ENCODE measurements at places on chromosomes 3 and 15.
A peak's percentile ranks its signal among the peaks of the same experiment; 100 is the strongest.

- no peak for DNase-seq
Observed at GRCh38 chr3:12941495-12942023, 100.2 kb upstream of the RPL32 start.

DNA sequence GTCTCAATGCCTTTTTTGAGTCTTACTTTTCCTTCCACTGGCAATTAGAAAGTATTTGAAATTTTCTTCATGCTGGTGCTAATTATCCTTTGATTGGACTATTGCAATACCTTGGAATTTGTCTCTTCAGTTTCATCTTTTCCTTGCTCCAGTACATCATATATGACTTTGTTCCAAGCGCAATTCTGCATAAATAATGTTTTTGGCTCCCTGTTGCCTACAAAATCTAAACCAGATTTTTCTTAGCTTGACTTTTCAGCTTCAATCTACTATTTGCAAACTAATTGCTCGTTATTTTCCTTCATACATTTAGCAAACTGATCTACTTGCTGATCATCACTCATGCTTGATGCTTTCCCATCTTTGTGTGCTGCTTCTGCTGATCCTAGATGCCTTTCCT, 230.8 kb upstream of the GPR149 start:
- DNase-seq = no peak

DNA sequence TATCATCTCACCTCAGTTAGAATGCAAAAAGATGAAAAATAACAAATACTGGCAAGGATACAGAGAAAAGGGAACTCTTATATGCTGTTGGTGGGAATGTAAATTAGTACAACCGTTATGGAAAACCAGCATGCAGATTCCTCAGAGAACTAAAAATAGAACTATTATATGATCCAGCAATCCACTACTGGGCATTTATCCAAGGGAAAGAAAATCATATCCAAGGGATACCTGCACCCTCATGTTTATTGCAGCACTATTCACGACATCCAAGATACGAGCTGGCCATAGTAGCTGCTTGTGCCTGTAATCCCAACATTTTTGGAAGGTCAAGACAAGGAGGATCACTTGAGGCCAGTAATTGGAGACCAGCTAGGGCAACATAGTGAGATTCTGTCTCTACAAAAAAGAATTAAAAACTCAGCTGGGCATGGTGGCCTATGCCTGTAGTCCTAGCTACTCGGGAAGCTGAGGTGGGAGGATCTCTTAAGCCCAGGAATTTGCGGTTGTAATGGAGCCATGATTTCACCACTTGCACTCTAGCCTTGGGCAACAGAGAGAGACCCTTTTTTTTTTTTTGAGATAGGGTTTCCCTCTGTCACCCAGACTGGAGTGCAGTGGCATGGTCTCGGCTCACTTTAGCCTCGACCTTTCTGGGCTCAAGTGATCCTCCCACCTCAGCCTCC, 26.6 kb downstream of the USP50 start:
- DNase-seq = no peak

- DNase-seq = no peak
Observed at GRCh38 chr3:100761211-100761942, 52.1 kb downstream of the TFG start.

GRCh38 chr3:58063022-58063815, 55.0 kb downstream of the FLNB start:
- DNase-seq = peak; percentile 87

- no peak for DNase-seq
Observed at GRCh38 chr3:1499694-1500093, 406.9 kb downstream of the CNTN6 start.

DNA sequence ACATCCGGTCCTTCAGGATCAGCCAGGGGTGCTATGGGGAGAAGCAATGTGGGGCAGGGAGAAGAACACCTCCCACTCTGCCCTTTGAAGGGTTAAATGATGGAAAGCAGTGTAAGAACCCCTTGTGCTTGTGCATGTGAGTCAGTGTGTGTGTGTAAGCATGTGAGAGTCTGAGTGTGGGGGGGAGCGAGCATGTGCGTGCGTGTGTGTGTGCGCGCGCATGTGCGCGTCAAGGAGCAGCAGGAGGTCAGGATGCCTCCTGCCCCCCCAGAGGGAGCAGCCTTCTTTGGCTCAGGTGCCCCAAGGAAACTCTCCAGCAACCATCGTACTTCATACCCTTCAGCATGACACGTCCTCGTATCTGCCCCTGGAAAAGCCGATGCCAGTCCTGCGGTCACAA, 30.3 kb downstream of the GALNT15 start:
- no peak for DNase-seq

GRCh38 chr3:88574146-88574545, 424.4 kb downstream of the C3orf38 start:
- DNase-seq = no peak

DNA sequence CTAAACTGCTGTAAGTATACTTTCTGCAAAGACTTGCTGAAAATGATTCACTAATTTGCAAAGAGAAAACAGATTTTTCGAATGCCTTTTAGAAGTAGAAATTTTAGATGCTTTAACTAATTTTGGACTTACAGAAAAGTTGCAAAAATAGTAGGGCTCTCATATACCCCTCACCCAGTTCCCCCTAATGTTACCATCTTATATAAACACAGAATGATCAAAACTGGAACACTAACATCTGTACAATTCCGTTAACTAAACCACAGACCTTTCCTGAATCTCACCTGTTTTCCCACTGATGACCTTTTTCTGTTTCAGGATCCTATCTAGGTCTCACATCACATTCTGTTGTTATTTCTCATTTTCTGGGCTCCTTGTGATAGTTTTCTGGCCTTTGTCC, 454.8 kb downstream of the SHQ1 start:
- DNase-seq = no peak

DNA sequence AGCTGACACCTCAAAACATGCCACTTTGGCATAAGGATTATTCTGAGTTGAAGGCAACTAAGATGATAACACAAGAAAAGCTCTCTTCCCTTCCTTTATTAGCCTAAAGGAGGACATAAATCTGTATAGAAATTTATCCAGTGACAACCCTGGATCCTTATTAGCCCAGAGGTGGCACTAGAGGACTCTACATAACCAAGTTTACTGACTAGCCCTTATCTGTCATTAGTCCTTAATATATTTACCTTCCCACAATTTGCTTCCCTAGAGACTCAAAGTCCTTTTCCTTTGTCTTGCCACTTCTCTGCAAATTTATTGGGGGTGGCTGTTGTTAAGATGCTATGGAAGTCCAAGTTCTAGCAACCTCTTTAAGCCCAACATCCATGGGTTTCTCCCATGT, 26.7 kb downstream of the CEP70 start:
- DNase-seq = no peak

DNA sequence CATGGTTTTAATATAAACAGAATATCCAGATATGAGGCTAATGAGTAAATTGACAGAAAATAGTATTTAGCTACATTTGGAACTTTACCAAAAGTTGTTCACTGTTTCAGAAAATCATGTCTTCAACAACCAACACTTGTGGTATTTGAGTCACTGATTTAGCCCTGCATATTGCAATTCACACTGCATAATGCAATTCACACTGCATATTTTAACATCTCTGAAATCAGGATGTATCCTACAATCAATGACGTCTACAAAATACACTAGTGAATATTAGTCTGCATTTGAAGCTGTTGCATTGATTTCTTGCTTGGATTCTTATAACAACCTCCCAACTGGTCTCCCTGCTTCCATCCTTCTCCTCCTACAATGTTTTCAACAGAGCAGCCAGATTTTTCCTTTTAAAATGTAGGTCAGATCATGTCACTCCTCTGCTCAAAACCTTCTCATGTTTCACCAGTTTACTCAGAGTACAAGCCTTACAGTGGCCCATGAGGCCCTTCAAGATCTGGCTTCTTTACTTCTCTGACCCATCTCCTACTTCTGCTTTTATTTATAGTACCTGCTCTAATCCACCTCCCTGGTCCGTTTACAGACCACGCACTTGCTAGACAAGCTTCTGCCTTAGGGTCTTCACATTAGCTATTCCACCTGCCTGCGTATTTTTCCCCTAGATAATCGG, 11.4 kb upstream of the RAB11A start:
- no peak for DNase-seq

- DNase-seq = no peak
Observed at GRCh38 chr3:178137831-178138230, 398.4 kb upstream of the KCNMB2 start.
